Lung (tissue), 17 donors: ENCODE measurements at places on chromosomes 2 and 18. TPM values are rescaled to one million over a fixed set of nuclear protein-coding genes. Genes with fewer than 3 reads are reported as not detected.
A peak's percentile ranks its signal among the peaks of the same experiment; 100 is the strongest.

GRCh38 chr2:233443511-233444183, 89.4 kb downstream of the DGKD start:
- no peaks in the 10 kb centered on the region for H3K36me3 ChIP-seq
- DNase-seq: peak; percentile 79

GRCh38 chr18:50679656-50680055, 119.8 kb downstream of the MAPK4 start:
- no peaks in the 10 kb centered on the region for H3K4me1 ChIP-seq
- DNase-seq: no peak
- H3K27ac ChIP-seq: no peak overlapping the region
- no peaks in the 10 kb centered on the region for H3K27me3 ChIP-seq
- no peak overlapping the region for H3K4me3 ChIP-seq
- no peaks in the 10 kb centered on the region for H3K36me3 ChIP-seq

DNA sequence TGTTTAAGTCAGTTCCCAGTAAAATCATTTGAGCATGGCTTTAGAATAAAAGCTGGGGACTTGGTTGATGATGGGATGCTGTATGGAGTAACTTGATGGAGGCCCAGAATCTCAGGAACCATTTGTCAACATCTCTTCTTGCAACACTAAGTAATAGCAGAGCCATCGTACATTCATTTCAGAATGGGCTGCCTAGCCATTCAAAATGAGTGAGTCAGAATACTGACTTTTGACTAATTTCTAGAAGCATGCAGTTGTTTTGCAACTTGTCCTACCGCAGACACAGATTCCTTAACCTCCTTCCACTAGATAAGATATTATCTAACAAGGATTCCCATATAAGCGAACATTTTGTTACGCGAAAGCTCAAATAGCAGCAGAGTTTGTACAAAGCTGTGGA, 229.5 kb downstream of the CNTNAP5 start:
- no peaks in the 10 kb centered on the region for H3K36me3 ChIP-seq
- no peaks in the 10 kb centered on the region for H3K4me1 ChIP-seq
- no peak overlapping the region for H3K27ac ChIP-seq
- DNase-seq: no peak
- H3K4me3 ChIP-seq: no peak overlapping the region

- no peak overlapping the region for H3K27ac ChIP-seq
- no peak overlapping the region for H3K4me3 ChIP-seq
- no peak for DNase-seq
Observed at GRCh38 chr2:224213396-224213795, 174.3 kb upstream of the SERPINE2 start.

DNA sequence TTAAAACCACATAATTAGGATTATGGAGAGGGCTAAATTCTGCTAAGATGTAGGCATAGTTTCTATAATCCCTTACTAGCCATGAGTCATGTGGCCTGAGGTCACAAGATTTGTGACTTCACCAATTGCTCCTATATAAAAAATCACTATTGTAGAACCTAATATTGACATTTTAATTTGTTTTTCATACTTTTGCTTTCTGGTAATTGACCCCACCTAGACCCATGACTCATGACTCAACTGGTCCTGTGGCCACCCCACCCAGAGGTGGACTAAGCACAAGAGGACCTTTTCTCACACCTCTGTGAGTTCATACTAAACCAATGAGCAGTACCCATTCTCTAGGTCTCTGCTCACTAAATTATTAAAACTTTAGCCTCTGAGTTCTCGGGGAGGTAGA, 1567.5 kb upstream of the LRRTM1 start:
- DNase-seq: no peak
- H3K4me3 ChIP-seq: no peak overlapping the region
- H3K27me3 ChIP-seq: no peaks in the 10 kb centered on the region

ANKRD30B gene
- total RNA-seq: not detected

FBLN7 gene
- 7.0 TPM for total RNA-seq

- no peak overlapping the region for H3K4me3 ChIP-seq
- DNase-seq: no peak
- no peaks in the 10 kb centered on the region for H3K4me1 ChIP-seq
- no peak overlapping the region for H3K27ac ChIP-seq
- no peaks in the 10 kb centered on the region for H3K27me3 ChIP-seq
Observed at GRCh38 chr18:33844232-33844631, 266.2 kb downstream of the ASXL3 start.

- no peaks in the 10 kb centered on the region for H3K4me1 ChIP-seq
- no peak overlapping the region for H3K4me3 ChIP-seq
- DNase-seq: no peak
- H3K27me3 ChIP-seq: no peaks in the 10 kb centered on the region
Observed at GRCh38 chr2:36502081-36502480, 95.9 kb downstream of the FEZ2 start.

MPP4 gene
- 0.15 TPM for total RNA-seq

- DNase-seq: no peak
- no peaks in the 10 kb centered on the region for H3K36me3 ChIP-seq
- no peaks in the 10 kb centered on the region for H3K4me1 ChIP-seq
- H3K4me3 ChIP-seq: no peak overlapping the region
- H3K27ac ChIP-seq: no peak overlapping the region
Observed at GRCh38 chr2:53131416-53131815, 636.2 kb upstream of the CHAC2 start.

GRCh38 chr2:165778653-165779451, 15.2 kb downstream of the GALNT3 start:
- H3K36me3 ChIP-seq: no peaks in the 10 kb centered on the region
- H3K4me1 ChIP-seq: no peaks in the 10 kb centered on the region
- no peak overlapping the region for H3K27ac ChIP-seq
- no peak overlapping the region for H3K4me3 ChIP-seq
- DNase-seq: no peak
